ENCODE measurements at places on chromosomes 5 and 9.

GRCh38 chr5:174798551-174798951 is 74.2 kb downstream of the MSX2 start:
- DNase-seq, result no peak

- no peak for DNase-seq
Measured at GRCh38 chr9:19173598-19174125, 46.4 kb upstream of the PLIN2 start.

DNA sequence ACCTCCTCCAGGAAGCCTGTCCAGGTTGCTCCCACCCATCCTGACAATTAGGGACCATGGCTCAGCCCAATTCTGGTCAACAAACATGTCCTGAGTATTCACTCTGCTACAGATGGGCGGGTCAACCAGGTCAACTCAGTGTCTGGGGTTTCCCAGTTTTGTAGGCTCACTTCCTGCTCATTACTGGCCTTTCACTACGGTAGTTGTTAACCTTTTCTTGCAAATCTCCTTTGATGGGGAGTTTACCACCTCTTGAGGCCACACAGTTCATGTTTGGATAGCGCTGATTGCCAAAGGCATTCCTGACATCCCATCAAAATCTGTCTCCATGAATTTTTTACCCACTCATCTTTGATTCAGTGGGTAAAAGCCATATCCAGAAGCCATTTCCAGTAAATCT is 13.8 kb downstream of the TMEM8B start:
- no peak for DNase-seq

DNA sequence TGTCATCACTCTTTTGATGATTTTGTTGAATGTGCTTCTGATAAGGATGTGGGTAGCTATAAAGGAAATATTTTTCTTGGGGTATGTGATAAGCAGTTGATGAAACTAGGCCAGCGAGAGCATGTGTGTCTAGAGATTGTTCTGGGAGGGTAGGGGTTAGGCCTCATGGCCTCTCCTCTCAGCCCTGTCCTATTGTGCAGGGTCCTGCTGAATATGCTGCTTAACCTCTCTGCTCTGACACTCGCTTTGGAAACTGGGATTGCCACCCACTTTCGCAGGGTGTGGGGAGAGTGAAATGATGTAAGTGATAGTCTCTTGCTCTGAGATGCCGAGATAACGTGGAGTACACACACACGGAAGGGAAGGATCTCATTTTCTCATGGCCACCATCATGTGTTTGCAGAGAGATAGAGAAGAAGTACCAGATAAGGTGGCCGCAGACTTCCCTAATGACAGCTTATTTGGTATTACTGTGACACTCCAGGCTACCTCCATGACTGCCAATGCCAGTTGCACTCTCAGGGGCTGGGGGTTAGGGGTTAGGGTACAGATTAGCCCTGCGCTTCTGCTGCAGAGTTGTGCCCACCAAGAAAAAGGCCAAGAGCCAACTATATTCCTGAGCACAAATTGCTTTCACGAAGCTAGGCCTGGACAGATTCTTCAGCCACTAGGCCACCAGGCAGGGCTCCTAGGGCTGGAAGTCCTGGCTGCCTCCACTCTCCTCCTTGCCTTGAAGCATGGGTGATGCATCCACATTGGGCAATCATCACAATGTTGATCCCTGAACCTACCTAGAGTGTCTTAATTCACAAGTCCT is 25.2 kb upstream of the TNFAIP8 start:
- peak; percentile 48 for DNase-seq

DNA sequence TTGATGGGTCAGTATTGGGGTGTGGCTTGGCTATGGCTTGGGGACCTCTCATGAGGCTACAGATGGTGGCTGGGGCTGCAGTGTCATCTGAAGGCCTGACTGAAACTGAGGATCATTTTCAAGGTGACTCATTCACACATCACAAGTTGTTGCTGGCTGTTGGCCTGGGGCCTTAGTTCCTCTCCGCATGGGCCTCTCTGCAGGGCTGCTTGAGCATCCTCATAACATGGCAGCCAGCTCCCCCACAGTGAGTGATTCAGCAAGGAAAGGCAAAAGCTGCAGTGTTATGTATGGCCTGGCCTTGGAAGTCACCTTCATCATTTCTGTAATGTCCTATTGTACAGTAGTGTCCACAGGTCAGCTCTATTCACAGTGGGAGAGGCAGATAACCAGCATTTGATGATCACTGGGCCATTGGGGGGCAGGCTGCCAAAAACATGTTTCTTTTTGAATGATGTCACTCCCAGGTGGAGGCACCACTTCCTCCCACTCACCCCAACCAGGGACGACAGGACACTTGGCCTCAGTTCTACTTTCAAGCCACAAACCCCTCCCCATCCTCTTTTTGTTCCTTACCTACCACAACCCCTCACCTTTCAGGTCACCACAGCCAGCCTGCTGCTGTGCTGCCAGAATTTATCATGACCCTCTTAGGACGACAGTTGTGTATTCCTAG is 14.4 kb downstream of the FGD3 start:
- peak; percentile 56 for DNase-seq

DNA sequence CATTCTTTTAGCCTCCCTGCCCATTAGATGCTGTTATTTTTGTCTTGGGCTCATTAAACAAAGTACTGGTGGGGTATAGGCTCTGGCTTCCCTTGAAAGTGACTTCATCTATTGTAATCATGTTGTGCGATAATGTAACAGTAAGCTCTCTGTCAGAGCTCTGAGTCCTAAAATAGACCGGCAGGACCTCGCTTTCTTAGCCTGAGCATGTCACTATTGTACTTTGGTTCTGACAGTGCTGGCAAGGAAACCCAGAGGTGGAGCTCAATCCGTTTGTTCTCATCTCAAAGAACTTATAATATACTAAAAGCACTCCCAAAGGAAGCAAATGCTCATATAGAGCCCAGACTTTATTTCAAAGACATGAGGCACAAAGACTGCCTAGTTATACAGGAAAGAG is 339.1 kb upstream of the CCNH start:
- no peak for DNase-seq

- DNase-seq, result no peak
Measured at GRCh38 chr5:761059-761771, 23.3 kb downstream of the ZDHHC11B start.

DNA sequence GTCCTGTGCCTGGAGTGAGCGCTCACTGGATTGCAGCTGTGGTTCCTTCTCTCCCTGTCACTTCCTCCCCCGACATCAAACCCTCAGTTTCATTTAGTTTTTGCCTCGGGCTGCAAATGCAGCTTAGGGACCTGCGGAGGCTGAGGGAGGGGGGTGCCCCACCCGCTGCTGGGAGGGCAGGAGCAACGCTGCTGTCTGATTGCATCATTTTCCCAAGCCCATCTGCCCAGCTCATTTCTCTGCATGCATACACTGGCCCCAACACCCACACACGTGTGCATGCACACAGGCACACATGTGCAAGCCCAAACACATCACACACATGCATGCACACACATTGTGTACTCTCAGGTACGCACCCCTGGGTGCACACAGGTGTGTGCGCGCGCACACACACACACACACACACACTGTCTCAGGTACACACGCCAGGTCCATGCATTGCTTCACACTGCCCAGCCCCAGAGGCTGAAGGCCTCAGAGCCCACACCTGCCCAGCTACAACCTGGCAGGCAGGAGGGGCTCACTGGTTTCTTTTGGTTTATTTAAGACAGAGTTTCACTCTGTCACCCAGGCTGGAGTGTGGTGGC is 3.4 kb downstream of the ASS1 start:
- no peak for DNase-seq

GRCh38 chr5:167247816-167248215 is 1043.6 kb upstream of the WWC1 start:
- DNase-seq, result no peak

DNA sequence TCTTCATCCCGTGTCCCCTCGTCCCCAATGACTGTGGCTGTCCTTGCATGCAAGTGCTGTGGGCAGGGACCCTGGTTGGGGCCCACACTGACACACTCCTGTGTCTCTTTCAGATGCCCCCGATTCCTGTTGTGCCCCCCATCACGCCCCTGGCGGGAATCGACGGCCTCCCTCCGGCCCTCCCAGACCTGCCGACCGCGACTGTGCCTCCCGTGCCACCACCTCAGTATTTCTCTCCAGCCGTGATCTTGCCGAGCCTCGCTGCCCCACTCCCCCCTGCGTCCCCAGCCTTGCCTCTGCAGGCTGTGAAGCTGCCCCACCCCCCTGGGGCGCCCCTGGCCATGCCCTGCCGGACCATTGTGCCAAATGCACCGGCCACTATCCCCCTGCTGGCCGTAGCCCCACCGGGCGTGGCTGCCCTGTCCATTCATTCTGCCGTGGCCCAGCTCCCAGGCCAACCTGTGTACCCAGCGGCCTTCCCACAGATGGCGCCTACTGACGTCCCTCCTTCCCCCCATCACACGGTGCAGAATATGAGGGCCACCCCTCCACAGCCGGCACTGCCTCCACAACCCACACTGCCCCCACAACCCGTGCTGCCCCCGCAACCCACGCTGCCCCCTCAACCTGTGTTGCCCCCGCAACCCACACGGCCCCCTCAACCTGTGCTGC is 75.0 kb downstream of the WNK2 start:
- no peak for DNase-seq

GRCh38 chr5:93070938-93071337 is 510.1 kb downstream of the NR2F1-AS1 start:
- DNase-seq, result no peak

DNA sequence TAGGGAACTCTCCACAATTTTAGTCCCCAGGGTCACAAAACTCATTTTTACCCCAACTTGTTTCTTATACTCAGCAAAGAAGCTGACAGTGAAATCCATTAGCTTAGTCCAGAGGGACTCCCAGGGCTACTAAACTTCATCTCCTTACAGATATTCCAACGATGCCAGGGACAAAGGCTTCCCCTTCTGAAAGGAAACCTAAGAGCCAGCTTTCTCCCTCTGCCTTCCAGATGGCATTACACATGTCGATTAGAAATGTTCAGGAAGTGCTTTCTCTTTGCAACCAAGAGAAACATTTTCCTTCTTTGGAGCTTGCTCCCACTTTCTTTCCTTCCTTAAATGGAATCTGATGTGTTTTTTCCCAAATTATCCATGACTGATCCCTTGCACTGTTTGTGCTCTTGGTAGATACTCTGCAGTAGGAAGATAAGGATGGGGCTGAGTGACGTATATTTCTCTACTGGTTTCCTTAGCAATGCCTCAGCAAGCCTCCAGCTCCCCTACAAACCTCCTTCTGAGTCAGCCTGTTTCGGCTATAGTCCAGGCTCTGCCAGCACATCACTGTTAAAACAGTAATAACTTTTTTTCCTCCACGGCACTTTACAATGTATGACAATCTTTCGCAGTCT is 43.0 kb upstream of the HTR4 start:
- no peak for DNase-seq

GRCh38 chr5:131993676-131994075 is 17.8 kb downstream of the ACSL6 start:
- no peak for DNase-seq

DNA sequence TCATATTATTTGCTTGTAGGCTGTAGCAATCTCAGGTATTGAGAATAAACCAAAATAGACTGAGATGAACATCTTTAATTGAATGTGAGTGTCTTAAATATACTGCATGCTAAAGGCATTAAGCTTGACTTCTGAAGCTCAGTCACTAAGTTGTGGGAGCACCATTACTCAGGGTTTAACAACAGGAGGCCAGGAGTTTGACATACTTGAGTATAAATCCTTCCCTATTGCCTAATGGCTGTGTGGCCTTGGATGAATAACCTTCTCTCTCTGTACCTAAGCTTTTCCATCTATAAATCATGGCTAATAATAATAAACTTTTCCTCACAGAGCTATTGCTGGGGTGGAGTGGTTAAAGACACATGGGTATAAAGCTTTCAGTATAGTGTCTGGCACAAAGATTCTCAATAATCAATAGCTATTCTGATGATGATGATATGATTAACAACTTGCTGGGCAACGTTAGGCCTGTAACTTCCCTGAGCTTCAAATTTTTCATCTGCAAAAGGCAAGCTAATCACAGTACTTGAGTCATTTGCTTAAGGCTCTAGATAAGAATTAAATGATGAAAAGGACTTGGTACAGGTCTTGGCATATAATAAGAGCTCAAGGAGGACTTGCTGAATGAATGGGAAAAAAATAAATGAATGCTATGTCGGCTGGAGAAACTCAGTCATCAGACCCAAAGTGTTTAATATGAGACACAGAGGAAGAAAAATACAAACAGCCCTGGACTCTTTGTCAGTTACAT is 174.0 kb upstream of the IL12B start:
- no peak for DNase-seq

DNA sequence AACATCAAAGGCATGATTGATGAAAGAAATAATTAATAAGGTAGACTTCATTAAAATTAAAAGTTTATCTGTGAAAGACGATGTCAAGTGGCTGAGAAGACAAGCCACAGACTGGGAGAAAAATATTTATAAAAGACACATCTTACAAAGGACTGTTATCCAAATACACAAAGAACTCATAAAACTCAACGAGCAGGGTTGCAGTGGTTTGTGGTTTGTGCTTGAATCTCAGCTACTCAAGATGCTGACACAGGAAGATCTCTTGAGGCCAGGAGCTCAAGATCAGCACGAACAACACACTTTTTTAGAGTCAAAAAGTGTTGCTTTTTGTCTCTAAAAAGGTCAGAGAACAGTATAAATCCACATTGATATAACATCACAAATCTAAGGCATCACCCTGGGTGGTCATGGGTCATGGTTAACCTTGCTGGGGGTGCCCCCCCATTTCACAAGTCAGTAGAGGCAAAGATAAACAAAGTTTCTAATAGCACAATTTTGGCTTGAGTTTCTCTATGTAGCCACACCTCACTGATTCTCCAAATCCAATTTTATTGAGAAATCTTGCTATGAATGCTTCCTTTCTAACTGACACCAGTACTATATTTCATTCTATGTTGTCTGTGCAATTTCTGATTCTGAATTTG is 342.9 kb upstream of the RPS23 start:
- DNase-seq, result no peak

GRCh38 chr5:178314961-178315820 is 82.6 kb upstream of the PHYKPL start:
- no peak for DNase-seq

GRCh38 chr5:148682058-148683026 is 28.0 kb upstream of the HTR4 start:
- no peak for DNase-seq

DNA sequence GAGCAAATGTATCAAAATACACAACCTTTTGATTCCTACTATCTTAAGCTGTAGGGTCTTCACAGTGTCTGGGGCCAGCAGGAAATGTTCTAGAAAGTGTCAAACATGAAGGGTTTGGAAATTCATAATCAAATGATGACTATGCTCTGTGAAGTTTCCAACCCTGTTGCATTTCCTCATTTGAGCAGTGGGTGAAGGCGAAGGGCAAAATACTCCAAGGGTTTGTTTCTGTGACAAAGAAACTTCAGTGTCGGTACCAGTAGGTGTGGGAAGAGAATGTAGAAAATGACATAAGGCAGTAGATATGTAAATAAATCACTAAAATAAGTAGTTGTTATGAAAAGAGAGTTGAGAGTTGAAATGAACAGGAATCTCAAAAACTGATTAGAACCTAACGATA is 576 bp downstream of the ALDOB start:
- DNase-seq, result no peak

DNA sequence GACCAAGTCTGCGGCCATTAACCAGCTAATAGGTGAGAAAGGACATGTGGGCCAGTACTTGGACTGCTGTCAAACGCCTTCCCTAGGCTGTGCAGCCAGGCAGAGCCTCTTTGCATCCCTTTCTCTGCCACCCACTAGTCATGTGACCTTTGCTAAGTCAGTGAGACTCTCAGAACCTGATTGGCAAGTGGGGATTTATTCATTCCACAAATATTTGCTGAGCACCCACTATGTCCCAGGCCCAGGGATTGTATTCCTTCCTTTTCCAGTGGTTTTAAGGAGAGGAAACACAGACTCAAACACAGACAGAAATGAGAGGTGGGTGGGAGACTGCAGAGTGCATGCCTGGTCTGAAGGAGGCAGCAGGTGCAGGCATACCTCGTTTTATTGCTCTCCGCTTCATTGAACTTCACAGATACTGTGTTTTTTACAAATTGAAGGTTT is 71.6 kb upstream of the GALNT10 start:
- DNase-seq, result no peak

All from stimulated activated CD4-positive, alpha-beta T cell treated with anti-CD3 and anti-CD28 coated beads, Interleukin-12 subunit alpha, Interleukin-12 subunit beta, amount 100 ng/mL, for 48 hours (primary cell).